Astrocyte of the spinal cord (primary cell): ENCODE measurements at places on chromosomes 3 and 15.

DNA sequence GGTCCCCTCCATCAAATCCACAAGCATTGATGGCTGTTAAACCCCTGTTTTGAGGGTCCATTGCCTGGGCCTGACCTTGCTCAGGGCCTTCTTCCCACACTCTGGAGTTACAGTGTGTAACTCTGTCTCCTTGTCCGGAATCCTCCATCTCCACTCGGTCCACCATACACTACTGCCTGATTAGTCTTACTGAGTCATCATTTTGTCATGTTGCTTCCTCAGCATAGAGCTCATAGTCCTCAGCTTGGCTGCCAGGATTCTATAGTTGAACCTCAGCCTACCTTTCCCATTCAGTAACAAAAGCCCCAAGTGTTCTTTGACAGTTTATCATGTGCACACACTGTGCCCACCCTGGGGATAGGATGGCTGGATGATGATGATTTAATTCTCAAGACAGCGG, 113.0 kb downstream of the PDE8A start:
- peak; percentile 50 for DNase-seq

DNA sequence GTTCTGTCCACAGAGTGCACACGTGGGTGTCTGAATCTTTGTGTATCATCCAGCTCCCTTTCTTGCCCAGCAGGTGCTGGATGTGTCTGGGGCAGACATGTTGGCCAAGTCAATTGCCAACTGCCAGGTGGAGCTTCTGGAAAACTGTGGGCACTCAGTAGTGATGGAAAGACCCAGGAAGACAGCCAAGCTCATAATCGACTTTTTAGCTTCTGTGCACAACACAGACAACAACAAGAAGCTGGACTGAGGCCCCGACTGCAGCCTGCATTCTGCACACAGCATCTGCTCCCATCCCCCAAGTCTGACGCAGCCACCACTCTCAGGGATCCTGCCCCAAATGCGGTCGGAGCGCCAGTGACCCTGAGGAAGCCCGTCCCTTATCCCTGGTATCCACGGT, 12.5 kb upstream of the RPP14 start:
- no peak for DNase-seq

GRCh38 chr3:25586167-25586505, 78.6 kb downstream of the TOP2B start:
- no peak for DNase-seq

GRCh38 chr15:90749754-90750153, 32.6 kb downstream of the BLM start:
- peak; percentile 14 for DNase-seq

DNA sequence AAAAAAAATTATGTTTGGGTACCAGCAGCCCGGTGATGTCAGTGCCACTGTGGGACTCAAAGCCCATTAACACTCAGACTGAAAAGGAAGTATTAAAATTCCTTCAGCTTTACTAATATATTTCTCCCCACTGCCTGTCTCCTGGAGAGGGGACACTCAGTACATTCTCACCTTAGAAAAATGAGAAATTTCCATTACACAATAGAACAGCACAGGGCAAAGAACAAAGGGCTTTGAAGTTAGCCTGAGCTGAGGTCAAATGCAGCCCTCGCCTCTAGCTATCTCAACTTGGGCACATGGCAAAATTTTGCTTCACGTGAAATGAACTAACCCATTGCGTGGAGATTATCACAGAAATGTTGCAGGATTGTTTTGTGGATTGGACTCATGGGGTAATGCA, 80.8 kb downstream of the RARB start:
- peak; percentile 86 for DNase-seq

GRCh38 chr3:29291982-29292363, 11.1 kb downstream of the RBMS3 start:
- no peak for DNase-seq

GRCh38 chr3:120795959-120796358, 53.4 kb downstream of the GTF2E1 start:
- no peak for DNase-seq

DNA sequence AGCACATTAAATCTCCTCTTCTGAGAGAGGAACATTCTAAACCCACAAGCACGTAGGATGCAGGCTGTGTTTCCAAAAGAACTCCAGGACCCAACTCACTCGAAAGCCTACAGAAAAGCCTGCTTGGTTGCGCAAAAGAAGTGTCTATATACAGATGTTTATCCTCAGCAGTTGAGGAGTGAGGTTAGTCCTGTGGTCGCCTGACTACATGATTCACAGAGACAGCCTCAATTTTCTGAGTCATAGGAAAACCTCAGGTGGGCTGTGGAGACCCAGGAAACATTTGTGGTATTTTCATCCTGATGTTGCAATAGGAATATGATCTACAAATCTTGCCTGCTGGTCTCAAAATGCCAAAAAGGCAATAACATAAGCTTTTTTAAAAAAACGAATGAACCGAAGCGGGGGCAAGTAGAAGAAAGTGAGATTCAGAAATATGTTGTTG, 183.8 kb upstream of the THRB start:
- DNase-seq, result peak; percentile 96

GRCh38 chr3:77404871-77405270, 365.0 kb downstream of the ROBO2 start:
- DNase-seq, result no peak

DNA sequence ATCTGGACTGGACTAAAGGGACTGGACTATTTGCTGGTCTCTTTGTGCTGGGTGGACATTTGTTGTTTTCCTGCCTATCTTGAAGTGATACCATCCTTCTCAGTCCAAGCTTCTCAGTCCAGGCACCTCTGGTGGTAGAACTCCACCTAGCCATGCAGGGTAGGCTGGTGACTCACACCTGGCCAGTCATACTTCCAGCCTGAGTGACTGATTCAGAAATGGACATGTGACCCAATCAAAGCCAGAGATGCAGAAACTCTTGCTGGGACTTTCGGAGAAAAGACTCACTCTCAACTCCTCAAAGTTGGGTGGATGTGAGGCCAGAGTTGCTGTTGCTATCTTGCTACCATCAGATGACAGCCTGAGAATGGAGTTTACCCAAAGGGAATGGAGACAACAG, 5.6 kb upstream of the ASB14 start:
- DNase-seq, result peak; percentile 28

DNA sequence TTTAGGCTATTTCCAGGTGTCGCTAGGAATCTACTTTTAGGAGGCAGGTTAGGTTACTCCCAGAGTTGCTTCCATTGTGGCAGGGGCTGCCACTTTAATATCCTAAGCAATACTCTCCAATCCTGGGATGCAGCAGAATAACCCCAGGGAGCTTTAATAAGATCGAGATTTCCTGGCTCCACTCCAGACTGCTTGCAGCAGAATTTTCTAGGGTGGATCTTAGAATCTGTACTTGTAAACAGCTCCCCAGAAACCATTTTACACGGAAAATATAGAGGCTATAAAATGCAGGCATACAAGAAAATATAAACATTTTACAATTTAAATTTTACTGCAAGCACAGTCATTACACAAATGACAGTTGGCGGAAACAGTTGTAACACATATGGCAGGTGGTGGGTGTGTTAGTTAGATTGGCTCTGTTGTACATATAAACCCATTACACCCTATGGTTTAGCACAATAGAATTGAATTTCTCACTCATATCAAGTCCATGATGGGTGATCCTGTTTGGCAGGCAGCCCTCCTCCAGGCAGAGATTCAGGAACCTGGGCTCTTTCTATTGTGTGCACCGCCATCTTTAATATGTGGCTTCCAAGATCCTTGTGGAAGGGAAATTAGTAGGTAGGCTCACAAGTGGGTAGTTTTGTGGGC, 35.0 kb upstream of the TNFAIP8L3 start:
- no peak for DNase-seq

GRCh38 chr15:31412824-31413223, 86.2 kb downstream of the KLF13 start:
- DNase-seq, result no peak

DNA sequence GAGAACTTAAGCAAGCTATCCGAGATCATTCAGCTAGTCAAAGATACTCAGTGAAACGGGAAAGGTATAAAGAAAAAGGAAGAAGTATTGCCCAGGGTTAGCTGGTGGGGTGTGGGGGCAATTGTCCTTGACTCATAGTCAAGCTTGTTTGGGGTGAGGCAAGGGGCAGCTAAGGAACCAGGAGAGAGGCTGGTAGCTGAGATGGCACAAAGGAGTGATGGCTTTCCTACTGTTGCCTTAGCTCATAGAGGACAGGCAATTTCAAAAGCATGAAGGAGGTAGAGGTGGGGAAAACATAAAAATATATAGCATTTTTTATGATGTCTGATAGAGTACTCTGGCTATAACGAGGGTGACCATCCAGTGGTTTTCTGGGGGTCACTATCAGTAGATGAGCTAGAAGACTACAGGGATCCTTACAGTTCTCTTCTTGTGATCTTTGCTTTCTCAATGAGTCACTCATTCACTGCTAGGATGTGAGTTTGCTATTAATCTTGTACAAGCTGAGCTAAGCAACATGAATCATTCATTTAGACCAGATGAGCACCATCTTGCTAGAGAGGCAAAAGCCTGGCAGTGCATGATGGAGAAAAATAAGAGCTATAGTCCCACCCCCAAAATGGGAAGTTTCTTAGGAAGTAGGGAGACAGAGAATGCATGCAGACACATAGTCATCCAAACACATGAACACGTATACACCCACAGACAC, 207.1 kb upstream of the PFN2 start:
- peak; percentile 74 for DNase-seq

DNA sequence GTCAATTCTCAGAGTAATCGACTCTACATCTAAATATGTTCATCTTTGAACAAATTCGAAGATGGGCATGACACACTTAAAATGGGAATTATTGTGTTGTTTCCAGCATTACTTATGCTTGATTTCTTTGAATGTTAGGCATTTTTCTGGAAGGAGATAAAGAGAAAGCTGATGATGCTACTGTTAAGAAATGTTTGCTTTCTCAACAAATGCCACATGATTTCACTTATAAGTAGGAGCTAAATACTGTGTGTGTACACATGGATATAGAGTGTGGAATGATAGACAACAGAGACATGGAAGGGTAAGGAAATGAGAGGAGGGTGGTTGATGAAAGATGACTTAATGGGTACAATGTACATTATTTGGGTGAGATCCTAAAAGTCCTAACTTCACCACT, 400.9 kb downstream of the TBL1XR1 start:
- peak; percentile 15 for DNase-seq

- DNase-seq, result peak; percentile 52
Observed at GRCh38 chr3:9500108-9501050, 53.2 kb downstream of the LHFPL4 start.

- no peak for DNase-seq
Observed at GRCh38 chr15:90459368-90459767, 70.4 kb upstream of the CRTC3 start.
